ENCODE measurements at places on chromosomes 12 and 14.

DNA sequence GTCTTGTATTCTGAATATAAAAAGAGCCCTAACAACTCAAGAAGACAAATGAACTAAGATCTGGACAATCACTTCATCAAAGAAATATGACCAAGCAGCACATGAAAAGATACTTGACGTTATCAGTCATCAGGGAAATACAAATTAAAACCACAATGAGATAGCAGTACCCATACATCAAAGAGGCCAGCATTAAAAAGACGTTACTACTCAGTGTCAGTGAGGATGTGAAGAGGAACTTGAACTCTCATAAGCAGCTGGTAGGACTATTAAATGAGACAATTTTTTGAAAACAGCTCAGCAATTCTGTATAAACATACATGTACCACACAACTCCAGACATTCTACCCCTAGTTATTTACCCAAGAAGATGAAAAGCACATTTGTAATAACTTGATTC is 55.9 kb downstream of the FERMT2 start:
- DNase-seq, result no peak

GRCh38 chr14:57981817-57982560 is 116.1 kb upstream of the SLC35F4 start:
- DNase-seq, result no peak

- DNase-seq, result no peak
Observed at GRCh38 chr14:58923751-58924405, 264.6 kb upstream of the DAAM1 start.

DNA sequence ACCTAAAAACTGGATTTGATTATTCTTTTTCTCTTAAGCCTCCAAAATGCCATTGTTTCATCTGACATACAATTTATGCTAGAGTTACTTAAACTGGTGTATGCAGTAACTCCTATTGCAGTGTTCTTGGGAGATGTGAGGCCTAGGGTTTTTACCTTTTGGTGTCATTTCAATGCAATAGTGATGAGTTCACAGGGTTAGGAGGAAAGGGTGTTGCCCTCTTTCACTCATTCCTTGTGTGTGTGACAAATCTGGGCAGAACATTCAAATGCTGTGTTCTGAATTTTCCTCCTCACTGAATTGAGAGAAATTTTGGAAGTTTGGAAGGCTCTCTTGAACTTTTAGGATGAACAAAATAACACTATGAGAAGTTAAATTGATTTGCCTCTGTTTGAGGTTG is 69.9 kb downstream of the IGF1 start:
- DNase-seq, result no peak

GRCh38 chr12:121857322-121858246 is 1.1 kb downstream of the HPD start:
- DNase-seq, result no peak

- DNase-seq, result no peak
Observed at GRCh38 chr12:63206909-63207308, 55.9 kb upstream of the AVPR1A start.

DNA sequence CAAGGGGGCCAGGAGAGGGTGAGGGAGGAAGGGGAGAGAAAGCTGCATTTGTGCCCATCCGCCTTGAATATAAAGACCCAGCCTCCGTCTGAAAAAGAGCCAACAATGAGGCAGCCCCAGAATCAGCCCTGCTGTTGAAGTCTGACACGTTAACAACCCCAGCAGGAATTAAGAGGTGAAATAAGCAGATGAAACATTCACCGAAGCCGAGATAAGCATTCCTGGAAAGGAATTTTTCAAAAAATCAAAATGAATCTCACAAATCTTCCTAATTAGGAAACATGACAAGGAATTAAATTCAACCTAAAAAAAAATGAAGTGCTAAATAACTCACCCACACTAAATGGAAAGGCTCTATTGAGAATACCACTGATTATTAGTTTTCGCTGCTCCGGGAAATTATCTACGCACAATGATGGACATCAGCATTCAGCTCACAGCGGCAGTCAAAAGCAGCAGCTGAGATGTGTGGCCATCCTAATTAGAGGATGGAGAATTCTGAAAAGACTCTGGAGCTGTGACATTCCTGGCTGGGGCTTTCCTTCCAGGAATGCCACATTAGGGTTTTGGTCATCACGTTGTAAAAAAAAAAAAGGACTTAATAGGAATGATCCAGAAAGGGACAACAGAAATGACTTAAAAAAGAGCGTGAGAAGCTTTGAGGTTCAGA is 8.2 kb upstream of the PARP11 start:
- DNase-seq, result no peak

DNA sequence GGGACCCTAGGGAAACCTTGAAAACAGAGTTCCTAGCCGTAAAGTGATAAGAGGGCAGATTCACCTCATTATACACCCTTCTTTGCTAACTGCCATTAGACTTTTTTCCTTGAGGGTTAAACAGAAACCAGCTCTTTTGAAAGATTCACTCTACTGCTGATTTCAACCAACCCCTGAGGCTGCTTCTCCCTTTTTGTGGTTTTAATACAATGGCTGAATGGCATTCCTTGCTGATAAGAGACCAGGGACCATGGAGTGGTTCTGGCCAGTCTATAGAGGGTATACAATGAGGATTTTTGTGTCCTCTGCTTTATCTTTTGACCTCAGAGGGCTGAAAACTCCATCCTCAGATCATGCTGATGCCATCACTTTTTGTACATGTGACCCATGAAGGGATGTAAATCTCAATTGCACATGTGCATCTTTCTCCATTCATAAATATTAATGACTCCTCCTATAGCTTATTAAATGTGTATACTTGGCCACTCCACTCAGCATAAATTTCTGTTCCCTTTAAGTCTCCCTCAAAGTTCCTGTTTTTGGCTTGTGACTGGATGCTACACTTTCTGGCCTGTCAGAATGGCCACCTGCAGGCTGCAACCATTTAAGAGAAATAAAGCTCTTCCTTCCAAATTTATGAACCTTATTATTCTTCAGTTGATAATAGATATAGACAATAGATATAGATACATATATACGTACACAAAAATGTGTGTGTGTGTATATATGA is 233.8 kb upstream of the SEL1L start:
- DNase-seq, result no peak

DNA sequence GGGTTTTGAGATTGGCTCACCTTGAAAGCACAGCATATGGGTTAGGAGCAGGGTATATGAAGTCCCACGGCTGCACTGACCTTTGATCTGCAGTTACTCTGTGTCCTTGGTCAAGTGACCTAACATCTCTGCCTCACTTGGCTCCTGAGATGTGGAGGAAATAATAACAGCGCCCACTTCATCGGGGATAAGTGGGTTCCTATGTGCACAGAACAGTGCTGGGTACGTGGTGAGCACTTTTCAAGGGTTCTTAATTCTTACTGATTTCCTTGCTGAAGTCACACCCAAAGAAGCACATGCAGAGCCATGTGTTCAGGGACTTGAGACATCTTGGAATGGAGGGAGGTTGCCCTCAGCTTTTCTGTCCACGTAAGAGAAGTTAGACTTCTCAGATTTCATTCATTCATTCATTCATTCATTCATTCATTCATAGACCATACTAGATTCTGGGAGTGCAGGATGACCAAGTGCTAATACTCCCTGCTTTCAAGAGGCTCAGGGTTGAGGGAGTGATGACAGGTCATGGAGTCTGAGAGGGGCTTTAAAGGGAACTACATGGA is 39.4 kb downstream of the ADGRD1 start:
- no peak for DNase-seq

DNA sequence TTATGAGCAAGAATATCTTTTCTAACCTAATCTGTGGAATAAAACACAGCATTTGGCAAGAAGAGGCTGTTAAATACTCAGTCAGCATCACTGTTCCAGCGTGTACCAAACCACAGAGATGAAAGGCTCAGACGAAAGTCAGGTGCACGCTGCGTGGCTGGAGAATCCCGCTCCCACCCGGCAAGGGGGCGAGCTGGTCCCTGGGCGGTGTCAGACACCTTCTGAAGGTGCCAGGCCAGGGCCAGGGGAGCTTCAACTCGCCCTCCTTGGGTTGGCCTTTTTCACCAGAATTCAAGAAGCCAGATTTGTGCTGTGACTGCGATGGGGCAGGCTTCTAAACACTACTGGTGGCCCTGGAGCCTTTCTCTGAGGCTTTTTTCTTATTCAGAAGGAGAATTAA is 73.1 kb downstream of the WDR20 start:
- no peak for DNase-seq

Data from activated naive CD4-positive, alpha-beta T cell (primary cell).